ENCODE measurements at places on chromosomes 11 and 22. TPM values are rescaled to one million over a fixed set of nuclear protein-coding genes. Genes with fewer than 3 reads are reported as not detected.
A peak's percentile ranks its signal among the peaks of the same experiment; 100 is the strongest.

GRCh38 chr11:115684135-115684534 lies 179.9 kb upstream of the CADM1 start:
- H3K36me3 ChIP-seq, result no peaks in the 10 kb centered on the region
- DNase-seq, result no peak
- no peak overlapping the region for H3K4me3 ChIP-seq
- no peaks in the 10 kb centered on the region for H3K4me1 ChIP-seq

DNA sequence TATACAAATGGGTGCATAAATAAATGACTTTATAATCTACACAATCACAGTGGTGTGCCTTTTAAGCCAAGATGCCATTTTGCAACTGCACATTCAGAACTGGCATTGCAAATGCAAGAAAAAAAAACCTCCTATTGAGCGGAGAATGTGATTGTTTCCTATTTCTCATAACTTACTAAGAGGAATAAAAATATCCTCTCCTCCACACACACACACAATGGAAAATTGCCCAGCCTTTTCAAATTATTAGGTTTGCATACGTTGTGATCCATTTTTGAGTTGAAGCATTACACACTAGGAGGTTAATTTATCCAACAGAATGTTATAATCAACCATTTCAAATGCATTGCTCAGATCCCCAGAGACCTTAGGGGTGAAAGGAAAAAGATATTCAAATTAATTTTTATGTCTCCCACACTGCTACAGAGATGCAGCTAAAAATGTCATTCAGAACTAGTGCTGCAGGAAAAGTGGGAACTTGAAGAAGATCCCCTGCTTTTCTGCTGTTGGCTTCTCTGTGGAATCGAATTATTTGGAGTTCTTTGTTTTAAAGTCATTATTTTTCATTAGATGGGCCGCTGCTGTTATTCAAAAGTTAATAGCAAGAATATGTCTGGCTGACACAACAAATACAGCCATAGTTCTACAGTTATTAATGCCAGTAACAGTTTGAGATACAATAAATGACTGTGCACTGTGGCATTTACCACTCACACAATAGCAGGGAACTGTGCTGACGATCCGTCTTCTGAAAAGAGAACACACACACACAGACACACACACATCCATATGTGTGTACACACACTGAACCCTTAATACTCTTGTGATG lies 299.9 kb upstream of the ANO5 start:
- no peaks in the 10 kb centered on the region for H3K4me1 ChIP-seq
- no peak overlapping the region for H3K27ac ChIP-seq
- H3K27me3 ChIP-seq, result no peaks in the 10 kb centered on the region
- H3K36me3 ChIP-seq, result no peaks in the 10 kb centered on the region
- DNase-seq, result no peak

The FBLN1 gene
- total RNA-seq, result not detected

GRCh38 chr11:85348945-85349344 lies 278.2 kb downstream of the DLG2 start:
- H3K36me3 ChIP-seq, result no peaks in the 10 kb centered on the region
- H3K27me3 ChIP-seq, result no peaks in the 10 kb centered on the region
- H3K4me1 ChIP-seq, result no peaks in the 10 kb centered on the region
- no peak overlapping the region for H3K4me3 ChIP-seq
- no peak for DNase-seq

DNA sequence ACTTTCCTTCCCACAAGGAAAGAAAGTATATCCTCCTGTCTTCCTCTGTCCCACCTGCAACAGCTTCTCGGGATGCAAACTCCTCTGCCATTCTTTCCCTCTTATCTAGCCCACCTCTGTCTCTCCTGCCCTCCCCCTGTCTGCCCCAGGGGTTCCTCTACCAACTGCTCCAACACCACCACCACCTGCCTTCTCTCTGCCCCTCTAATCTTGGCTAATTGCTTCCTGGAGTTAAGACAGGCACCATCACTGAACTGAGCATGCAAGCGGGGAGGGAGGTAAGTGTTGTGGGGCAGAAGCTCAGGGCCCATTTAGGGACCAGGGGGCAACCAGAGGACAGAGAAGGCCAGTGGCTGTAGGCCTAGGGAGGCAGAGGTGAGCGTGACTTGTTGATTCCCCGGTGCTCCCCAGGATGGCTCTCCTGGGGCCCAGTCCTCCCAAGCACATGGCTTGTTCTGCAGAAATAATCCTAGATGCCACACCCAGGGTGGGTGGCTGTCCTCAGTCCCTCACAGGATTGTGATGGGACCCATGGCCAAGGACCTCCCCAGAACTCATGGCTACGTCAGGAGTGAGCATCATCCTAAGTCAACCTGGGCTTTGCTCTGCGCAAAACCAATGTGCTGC lies 111.1 kb downstream of the TP53I11 start:
- no peak overlapping the region for H3K4me3 ChIP-seq
- no peak overlapping the region for H3K27ac ChIP-seq
- H3K27me3 ChIP-seq, result no peaks in the 10 kb centered on the region
- H3K4me1 ChIP-seq, result no peaks in the 10 kb centered on the region
- no peaks in the 10 kb centered on the region for H3K36me3 ChIP-seq
- DNase-seq, result no peak

- DNase-seq, result no peak
- H3K4me1 ChIP-seq, result no peaks in the 10 kb centered on the region
- no peak overlapping the region for H3K4me3 ChIP-seq
- H3K27ac ChIP-seq, result no peak overlapping the region
Observed at GRCh38 chr22:24170188-24170587, 11.1 kb upstream of the SUSD2 start.

The CASP12 gene
- not detected for total RNA-seq

- H3K27ac ChIP-seq, result no peak overlapping the region
- no peak for DNase-seq
- H3K36me3 ChIP-seq, result peaks cover 47% of the 10 kb centered on the region
- no peak overlapping the region for H3K4me3 ChIP-seq
- H3K4me1 ChIP-seq, result no peaks in the 10 kb centered on the region
Observed at GRCh38 chr11:47329431-47329986, 23.0 kb downstream of the MYBPC3 start.

GRCh38 chr11:74592441-74593362 lies at the start of gene POLD3:
Gene POLD3, plus strand, starts transcription at chr11:74592582. Its CDS starts 77 bp downstream, at chr11:74592659.
- peak within 1 kb of the TSS; percentile 87 for H3K27ac ChIP-seq
- H3K4me3 ChIP-seq, result peak within 1 kb of the TSS; percentile 66
- no peaks in the 10 kb centered on the region for H3K27me3 ChIP-seq
- H3K36me3 ChIP-seq, result no peaks in the 10 kb centered on the region

The TESMIN gene
- 5.8 TPM for total RNA-seq

DNA sequence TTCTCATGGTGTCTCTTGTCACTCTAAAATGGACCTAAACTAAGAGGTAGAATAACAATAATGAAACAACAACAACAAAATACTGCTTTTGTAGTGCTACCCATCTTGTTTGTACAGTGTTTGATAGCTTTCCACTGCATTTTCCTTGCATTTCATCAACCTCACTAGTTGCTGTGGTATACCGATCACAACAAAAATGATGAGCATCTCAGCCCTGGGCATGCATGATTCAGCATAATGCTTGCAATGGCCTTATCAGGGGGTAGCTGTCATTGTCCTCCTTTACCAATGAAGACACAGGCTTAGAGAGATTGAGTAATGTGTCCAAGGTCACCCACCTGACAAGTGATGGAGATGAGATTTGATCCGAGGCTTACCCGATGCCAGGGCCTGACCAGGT lies 682.5 kb downstream of the NTM start:
- no peak for DNase-seq
- no peaks in the 10 kb centered on the region for H3K27me3 ChIP-seq
- H3K4me3 ChIP-seq, result no peak overlapping the region
- no peaks in the 10 kb centered on the region for H3K4me1 ChIP-seq
- no peak overlapping the region for H3K27ac ChIP-seq
- no peaks in the 10 kb centered on the region for H3K36me3 ChIP-seq

- H3K36me3 ChIP-seq, result no peaks in the 10 kb centered on the region
- H3K27me3 ChIP-seq, result no peaks in the 10 kb centered on the region
- no peak overlapping the region for H3K4me3 ChIP-seq
- no peak overlapping the region for H3K27ac ChIP-seq
Observed at GRCh38 chr11:57057561-57057960, 68.8 kb downstream of the OR5AK2 start.

- no peak for DNase-seq
- no peak overlapping the region for H3K27ac ChIP-seq
- no peak overlapping the region for H3K4me3 ChIP-seq
- H3K36me3 ChIP-seq, result no peaks in the 10 kb centered on the region
- H3K27me3 ChIP-seq, result no peaks in the 10 kb centered on the region
Observed at GRCh38 chr22:48258064-48258701, 1495.7 kb downstream of the TBC1D22A start.

The MAPK8IP1 gene
- 0.86 TPM for total RNA-seq

DNA sequence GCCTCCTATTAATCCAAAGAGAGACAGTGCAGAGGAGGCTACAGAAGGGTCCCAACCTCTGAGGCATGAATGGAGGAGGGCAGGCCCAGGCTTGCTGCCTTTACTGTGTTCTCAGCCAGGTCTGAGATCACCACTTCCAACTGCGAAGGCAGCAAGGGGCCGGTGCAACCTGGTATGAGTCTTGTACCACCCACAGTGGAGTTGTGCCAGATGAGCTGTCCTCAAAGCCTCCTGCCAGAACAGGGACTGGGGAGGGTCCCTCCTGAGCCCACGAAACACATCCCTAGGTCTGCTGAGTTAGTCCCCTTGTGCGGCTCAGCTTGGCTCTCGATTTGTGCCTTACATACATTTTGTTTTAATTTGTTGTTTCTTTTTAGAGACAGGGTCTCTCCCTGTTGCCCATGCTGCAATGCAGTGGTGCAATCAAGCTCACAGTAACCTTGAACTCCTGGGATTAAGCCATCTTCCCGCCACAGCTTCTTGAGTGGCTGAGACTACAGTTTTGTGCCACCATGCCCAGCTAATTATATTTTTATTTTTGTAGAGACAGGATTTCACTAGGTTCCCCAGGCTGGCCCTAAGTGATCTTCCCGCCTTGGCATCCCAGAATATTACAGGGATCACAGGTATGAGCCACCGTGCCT lies 9.3 kb downstream of the MIF start:
- no peaks in the 10 kb centered on the region for H3K36me3 ChIP-seq
- no peak overlapping the region for H3K27ac ChIP-seq
- no peak overlapping the region for H3K4me3 ChIP-seq
- DNase-seq, result no peak
- H3K27me3 ChIP-seq, result no peaks in the 10 kb centered on the region

The CCDC116 gene
- 0.19 TPM for total RNA-seq

DNA sequence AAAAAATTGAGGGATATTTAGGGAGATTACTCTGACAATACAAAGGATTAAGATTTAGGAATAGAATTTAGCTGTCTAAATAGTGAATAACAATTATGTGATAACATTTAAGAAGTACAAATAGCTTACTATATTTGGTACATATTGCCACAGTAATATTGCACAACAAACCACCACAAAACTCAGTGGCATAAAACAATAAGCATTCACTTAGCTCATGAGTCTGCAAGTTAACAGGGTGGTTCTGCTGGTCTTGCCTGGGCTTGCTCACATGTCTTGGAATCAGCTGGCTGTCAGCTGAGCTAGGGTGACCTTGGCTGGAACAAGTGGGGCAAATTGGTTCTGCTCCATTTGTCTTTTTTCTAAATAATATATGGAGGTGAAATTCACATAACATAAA lies 115.1 kb downstream of the DCDC1 start:
- H3K36me3 ChIP-seq, result no peaks in the 10 kb centered on the region
- no peaks in the 10 kb centered on the region for H3K4me1 ChIP-seq
- no peak overlapping the region for H3K4me3 ChIP-seq
- H3K27ac ChIP-seq, result no peak overlapping the region
- no peak for DNase-seq

DNA sequence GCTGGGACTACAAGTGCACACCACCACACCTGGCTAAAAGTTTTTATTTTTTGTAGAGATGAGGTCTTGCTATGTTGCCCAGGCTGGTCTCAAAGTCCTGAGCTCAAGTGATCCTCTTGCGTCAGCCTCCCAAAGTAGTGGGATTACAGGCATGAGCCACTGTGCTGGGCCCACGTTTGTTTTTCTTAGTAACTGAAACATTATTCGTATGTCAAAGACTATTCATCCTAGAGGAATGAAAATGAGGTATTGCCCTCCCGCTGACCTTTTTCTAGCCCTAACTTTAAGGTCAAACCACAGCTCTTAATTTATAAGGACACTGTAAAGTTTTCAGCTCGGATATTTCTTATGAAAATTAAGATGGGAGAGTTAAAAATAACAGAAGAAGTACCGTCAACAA lies 33.2 kb upstream of the PAX6 start:
- no peak overlapping the region for H3K4me3 ChIP-seq
- no peaks in the 10 kb centered on the region for H3K36me3 ChIP-seq
- no peak for DNase-seq
- H3K27ac ChIP-seq, result no peak overlapping the region
- H3K27me3 ChIP-seq, result no peaks in the 10 kb centered on the region

GRCh38 chr11:124644426-124645280 lies 22.0 kb downstream of the TBRG1 start:
- peaks cover 4% of the 10 kb centered on the region for H3K4me1 ChIP-seq
- no peaks in the 10 kb centered on the region for H3K27me3 ChIP-seq
- H3K36me3 ChIP-seq, result no peaks in the 10 kb centered on the region
- H3K27ac ChIP-seq, result no peak overlapping the region
- H3K4me3 ChIP-seq, result no peak overlapping the region

The OVCH2 gene
- total RNA-seq, result not detected

The POU2AF3 gene
- total RNA-seq, result not detected

DNA sequence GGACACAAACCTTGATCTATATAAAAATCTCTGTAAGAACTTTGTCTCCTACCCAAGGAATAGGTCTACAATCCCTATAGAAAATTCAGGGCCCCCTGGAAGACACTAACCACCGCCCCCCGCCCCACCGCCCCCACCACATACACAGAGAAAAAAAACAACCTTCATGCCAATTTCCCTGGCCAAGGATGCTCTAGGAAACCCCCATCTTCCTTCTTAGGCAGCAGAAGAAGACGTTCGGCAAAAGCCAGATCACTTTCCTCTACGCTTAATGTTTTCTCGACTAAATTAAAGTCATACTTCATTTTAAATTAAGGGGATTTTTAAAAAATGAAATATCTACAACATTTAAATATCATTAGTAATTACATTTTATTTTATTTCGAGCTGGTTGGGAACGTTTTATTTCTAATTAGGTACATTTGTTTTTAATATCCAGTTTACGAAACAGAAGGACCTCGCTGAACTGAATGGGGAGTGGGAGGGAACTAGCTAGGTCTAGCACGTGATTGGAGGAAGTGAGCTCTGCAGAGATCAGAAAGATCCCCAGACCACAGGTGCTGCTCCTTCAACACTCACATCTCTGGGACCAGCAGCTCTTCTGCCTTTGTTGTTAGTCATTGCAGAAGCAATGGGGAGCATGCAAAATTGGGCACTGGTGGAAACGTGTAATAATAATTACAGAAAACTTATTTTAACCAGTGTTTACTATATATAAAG lies 472.3 kb downstream of the MN1 start:
- H3K27ac ChIP-seq, result no peak overlapping the region
- no peak for DNase-seq
- H3K4me3 ChIP-seq, result no peak overlapping the region
- H3K4me1 ChIP-seq, result no peaks in the 10 kb centered on the region
- H3K36me3 ChIP-seq, result no peaks in the 10 kb centered on the region

GRCh38 chr11:134407321-134407828 lies 4.7 kb downstream of the B3GAT1 start:
- no peaks in the 10 kb centered on the region for H3K36me3 ChIP-seq
- no peak overlapping the region for H3K4me3 ChIP-seq
- H3K4me1 ChIP-seq, result peaks cover 13% of the 10 kb centered on the region
- H3K27me3 ChIP-seq, result peaks cover 8% of the 10 kb centered on the region

All from CD4-positive, alpha-beta memory T cell (primary cell).